Activated CD8-positive, alpha-beta T cell treated with anti-CD3 and anti-CD28 coated beads for 36 hours (primary cell): ENCODE measurements at places on chromosomes 3 and 15.

DNA sequence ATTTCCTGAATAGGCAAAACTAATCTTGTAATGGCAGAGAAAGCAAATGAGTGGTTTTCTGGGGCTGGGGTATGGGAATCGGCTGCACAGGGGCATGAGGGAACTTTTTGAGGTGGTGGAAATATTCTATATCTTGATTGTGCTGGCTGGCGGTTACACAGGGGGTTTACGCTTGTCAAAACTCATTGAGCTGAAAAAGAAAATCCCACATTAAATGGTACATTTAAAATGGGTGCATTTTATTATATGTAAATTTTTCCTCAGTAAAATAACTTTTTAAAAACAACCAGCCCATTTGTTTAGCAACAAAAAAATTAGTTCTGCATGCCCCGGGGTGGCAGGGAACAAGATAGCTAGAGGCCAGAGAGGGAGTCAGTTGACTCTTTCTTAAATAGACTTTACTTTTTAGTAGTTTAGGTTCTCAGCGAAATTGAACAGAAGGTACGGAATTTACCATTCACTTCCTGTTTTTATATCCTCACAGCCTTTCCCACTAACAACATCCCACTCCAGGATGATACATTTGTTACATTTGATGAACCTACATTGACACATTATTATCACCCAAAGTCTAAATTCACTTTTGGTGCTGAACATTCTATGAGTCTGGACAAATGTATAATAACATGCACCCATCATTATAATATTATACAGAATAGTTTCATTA is 41.2 kb upstream of the BCL2A1 start:
- no peak overlapping the region for H3K4me3 ChIP-seq
- H3K27me3 ChIP-seq = no peaks in the 10 kb centered on the region
- H3K36me3 ChIP-seq = no peaks in the 10 kb centered on the region
- H3K27ac ChIP-seq = no peak overlapping the region
- H3K4me1 ChIP-seq = no peaks in the 10 kb centered on the region

DNA sequence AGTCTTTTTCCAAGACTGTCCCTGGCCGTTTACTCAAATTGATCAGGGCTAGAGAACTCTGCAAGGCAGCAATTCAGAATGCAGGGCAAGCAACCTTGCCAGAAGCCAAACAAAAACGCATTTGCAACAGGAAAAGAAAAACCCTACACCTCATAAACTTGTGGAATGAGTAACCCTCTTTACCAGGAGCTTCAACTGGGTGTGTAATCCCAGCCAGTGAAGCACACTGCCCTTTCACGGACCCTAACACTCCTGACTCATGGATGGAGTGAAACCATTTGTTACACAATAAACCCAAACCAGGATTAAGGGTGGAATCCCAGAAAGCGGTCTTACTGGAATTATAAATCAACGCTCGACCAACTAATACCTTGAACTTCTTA is 14.8 kb upstream of the LDHAL6B start:
- H3K27ac ChIP-seq = no peak overlapping the region
- H3K27me3 ChIP-seq = no peaks in the 10 kb centered on the region
- H3K4me1 ChIP-seq = no peaks in the 10 kb centered on the region
- no peak for DNase-seq
- no peaks in the 10 kb centered on the region for H3K36me3 ChIP-seq

- H3K27me3 ChIP-seq = peaks cover 5% of the 10 kb centered on the region
- no peaks in the 10 kb centered on the region for H3K4me1 ChIP-seq
- no peak for DNase-seq
- no peak overlapping the region for H3K27ac ChIP-seq
- H3K36me3 ChIP-seq = no peaks in the 10 kb centered on the region
- H3K4me3 ChIP-seq = no peak overlapping the region
Observed at GRCh38 chr3:110391640-110392395, 679.8 kb upstream of the NECTIN3 start.

DNA sequence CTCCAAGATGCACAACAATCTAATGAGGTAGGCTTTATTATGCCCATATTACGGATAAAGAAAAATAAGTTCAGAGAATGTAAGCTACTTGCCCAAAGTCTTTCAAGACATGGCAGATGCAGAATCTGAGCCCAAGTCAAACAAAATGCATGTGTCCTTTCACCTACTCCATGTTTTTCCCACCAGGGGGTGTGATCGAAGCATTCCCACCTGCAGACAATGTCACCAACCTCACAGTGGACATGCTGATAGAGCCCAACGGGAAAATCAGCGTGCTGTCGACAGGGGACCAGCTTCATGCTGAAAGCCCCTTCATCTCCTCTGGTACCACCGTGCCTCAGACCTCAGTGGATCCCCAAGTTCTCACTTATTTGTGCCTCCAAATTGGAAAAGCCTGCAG is 99.8 kb upstream of the C15orf61 start:
- H3K27ac ChIP-seq = no peak overlapping the region
- no peaks in the 10 kb centered on the region for H3K36me3 ChIP-seq
- H3K27me3 ChIP-seq = no peaks in the 10 kb centered on the region
- no peak for DNase-seq

- no peaks in the 10 kb centered on the region for H3K36me3 ChIP-seq
- H3K4me3 ChIP-seq = no peak overlapping the region
- H3K27me3 ChIP-seq = no peaks in the 10 kb centered on the region
- no peaks in the 10 kb centered on the region for H3K4me1 ChIP-seq
Observed at GRCh38 chr3:52328536-52329080, 12.5 kb downstream of the DNAH1 start.
